ENCODE measurements at places on chromosomes 7 and 10.

GRCh38 chr10:22341190-22341925 is 3.9 kb upstream of the SPAG6 start:
- DNase-seq, result no peak

DNA sequence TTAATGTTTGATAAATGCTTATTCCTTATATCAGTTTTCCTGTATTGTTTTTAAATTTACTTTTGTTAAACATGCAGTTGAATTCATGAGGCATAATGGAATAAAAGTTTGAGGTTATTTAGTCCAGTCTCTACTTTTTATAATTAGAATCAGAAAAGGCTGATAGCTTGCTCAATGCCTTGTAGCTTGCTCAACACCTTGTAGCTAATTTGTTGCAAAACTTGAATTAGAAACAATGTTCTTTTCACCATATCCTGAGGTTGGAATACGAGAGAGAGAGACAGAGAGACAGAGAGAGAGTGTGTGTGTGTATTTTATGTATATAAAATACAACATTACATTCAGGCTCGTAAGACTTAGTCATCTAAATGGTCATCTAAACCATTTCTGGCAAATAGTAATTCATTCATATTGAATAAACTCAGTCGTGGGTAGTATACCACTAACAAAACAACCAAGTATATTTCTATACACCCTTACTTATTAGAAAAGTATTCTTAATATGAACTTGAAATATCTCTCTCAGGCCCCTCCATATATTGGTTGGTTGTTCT is 243.5 kb downstream of the ADK start:
- no peak for DNase-seq

GRCh38 chr10:58666024-58666423 is 153.4 kb downstream of the BICC1 start:
- no peak for DNase-seq

DNA sequence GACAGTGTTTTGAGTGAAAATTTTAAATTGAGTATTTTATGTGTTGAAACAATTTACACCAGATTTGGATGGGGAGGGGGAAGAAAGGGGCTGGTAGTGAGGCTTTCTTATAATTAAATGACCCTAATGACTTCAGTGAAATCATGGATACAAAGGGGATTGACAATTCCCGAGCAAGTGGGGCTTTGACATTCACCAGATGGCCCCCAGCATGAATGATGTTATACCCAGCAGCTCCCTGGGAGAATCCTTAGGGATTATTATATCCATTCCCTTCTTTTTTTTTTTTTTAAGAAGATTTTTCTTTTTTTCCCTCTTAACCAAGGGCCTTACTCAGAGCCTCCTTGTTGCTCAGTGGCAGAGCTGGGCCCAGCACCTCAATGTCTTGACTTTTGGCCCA is 17.9 kb downstream of the PLPP4 start:
- no peak for DNase-seq

GRCh38 chr10:129174232-129175014 is 292.6 kb upstream of the MGMT start:
- DNase-seq, result no peak

DNA sequence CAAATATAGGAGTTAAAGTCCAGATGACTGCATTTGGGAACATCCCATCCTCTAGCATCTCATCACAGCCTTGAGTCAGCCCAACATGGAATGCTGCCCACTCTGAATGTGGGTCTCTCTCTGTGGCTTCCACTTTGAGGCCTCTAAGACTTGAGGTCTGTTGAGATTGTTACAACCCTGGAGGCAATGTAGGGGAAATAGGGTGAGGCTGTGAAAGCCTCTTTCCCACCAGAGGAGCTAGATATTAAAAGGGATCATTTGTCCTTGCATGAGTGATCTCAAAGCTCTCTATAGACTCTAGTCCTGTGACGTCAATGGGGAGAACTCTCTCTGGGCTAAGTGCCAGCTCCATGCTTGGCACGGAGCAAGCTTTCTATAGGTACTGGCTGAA is 6.4 kb upstream of the GOLGA7B start:
- no peak for DNase-seq

- DNase-seq, result no peak
These were observed 94.1 kb upstream of the ZNF800 start for GRCh38 chr7:127486654-127487053.

- peak; percentile 59 for DNase-seq
These were observed 458 bp upstream of the NANOS1 start for GRCh38 chr10:119028900-119029612.

Data from stimulated activated CD8-positive, alpha-beta memory T cell treated with anti-CD3 and anti-CD28 coated beads, Interleukin-2, amount 100 ng/mL, for 1 hour (primary cell).